ENCODE measurements at places on chromosomes 2 and 18. TPM values are rescaled to one million over a fixed set of nuclear protein-coding genes. Genes with fewer than 3 reads are reported as not detected.

DNA sequence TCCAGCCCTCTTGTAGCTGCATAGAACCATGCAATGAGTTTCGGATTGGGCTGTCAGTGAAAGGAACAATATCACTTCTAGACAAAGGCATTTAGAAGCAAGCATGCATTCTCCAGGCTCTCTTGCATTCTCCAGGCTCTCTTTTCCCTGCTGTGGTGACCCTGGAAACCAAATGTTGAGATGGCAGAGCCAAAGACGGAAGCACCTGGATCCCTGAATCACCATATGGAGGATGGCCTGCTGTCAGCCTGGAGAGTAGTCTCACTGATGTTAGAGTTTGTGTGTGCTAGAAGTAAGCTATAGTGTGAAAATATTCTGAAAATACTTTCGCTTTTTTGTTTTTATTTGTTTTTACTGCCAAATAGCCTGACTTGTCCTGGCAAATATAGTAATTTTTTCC, 203.9 kb downstream of the C1D start:
- no peak for DNase-seq
- H3K27me3 ChIP-seq = no peaks in the 10 kb centered on the region
- no peak overlapping the region for H3K4me3 ChIP-seq
- H3K27ac ChIP-seq = no peak overlapping the region
- H3K4me1 ChIP-seq = no peaks in the 10 kb centered on the region

DNA sequence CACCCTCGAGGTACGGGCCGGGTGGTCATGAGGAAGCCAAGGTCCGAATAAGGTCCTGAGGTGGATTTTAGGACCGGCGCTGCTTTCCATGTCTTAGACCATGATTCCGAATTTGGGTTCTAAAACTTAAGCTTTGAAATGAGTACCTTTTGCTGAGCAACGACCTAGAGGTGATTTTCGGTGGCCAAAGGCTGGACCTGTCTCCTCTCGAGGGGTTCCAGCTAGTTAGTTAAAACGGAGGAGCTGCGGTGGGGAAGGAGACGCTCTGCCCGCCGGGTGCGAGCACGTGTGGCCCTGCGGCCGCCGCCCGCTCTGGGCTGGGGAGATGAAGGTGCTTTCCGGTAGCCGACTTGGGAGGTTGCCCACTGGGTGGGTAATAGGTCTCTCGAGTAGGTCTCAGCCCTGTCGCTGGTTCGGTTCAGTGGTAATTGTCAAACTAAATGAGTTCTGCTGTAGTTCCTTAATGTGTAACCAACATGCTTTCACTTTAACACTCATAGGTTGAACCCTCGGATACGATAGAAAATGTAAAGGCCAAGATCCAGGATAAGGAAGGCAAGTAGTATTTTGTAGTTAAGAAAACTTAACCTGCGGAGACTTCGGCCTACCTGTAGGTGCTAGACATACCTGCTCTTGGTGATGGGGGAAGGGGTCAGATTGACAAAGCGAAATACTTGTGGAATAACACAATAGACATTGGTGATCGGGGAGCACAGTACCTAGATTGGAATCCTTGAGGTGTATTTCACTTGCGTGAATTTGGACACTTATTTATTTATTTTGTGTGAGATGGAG, 572 bp downstream of the RPS27A start:
- peak; percentile 62 for DNase-seq
- H3K36me3 ChIP-seq = peaks cover 24% of the 10 kb centered on the region
- peak overlapping the region; percentile 99 for H3K4me3 ChIP-seq
- peaks cover 42% of the 10 kb centered on the region for H3K4me1 ChIP-seq

- no peaks in the 10 kb centered on the region for H3K27me3 ChIP-seq
- H3K4me1 ChIP-seq = peaks cover 14% of the 10 kb centered on the region
- peak within 1 kb of the TSS; percentile 100 for H3K4me3 ChIP-seq
Observed at GRCh38 chr2:99141110-99142108, at the start of gene C2orf15. Gene C2orf15 (plus strand): TSS chr2:99141707. CDS start chr2:99150559, 8,852 bp downstream.

- H3K4me1 ChIP-seq = no peaks in the 10 kb centered on the region
- no peaks in the 10 kb centered on the region for H3K36me3 ChIP-seq
- H3K4me3 ChIP-seq = no peak within 1 kb of the TSS
- DNase-seq = no peak
Observed at GRCh38 chr2:191846515-191847476, at the start of gene CAVIN2. Gene CAVIN2 (minus strand): TSS chr2:191847088. CDS start chr2:191846925, 163 bp downstream.

GRCh38 chr2:101296371-101296770, 12.1 kb downstream of the RNF149 start:
- H3K27ac ChIP-seq = no peak overlapping the region
- H3K36me3 ChIP-seq = peaks cover 15% of the 10 kb centered on the region
- no peaks in the 10 kb centered on the region for H3K27me3 ChIP-seq

DNA sequence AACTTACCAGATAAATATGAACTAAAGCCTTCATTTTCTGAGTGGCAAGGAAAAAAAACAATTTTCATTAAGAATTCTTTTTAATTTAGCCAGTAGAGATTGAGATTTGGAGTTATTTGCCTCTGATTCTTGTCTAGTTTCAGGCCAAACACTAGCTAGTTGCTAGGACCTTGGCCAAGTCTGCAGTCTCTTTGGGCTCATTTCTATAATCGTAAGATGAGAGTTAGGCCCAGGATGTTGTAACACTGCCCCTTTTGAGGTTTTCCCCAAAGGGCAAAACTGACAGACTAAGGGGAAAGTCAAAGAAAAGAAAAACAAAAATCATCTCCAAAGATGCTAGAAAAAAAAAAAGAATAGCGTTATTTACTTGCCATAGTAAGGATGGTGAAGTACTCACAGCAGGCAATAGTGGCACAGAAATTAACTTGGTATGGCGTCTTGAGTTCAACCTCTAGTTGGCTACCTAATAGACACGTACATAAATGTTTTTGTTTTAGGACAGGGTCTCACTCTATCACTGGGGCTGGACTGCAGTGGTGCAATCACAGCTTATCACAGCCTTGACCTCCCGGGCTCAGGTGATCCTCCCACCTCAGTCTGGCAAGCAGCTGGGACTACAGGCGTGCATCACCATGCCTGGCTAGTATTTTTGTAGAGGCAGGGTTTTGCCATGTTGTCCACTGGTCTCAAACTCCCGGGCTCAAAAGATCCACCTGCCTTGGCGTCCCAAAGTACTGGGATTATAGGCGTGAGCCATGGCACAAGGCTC, 23.0 kb upstream of the ADAM17 start:
- H3K36me3 ChIP-seq = peaks cover 3% of the 10 kb centered on the region
- no peaks in the 10 kb centered on the region for H3K4me1 ChIP-seq
- no peaks in the 10 kb centered on the region for H3K27me3 ChIP-seq
- no peak overlapping the region for H3K4me3 ChIP-seq
- DNase-seq = no peak

- no peaks in the 10 kb centered on the region for H3K27me3 ChIP-seq
- DNase-seq = no peak
- H3K4me3 ChIP-seq = no peak overlapping the region
- H3K27ac ChIP-seq = no peak overlapping the region
- H3K36me3 ChIP-seq = no peaks in the 10 kb centered on the region
- no peaks in the 10 kb centered on the region for H3K4me1 ChIP-seq
Observed at GRCh38 chr2:95377216-95378123, 25.0 kb upstream of the FAHD2A start.

- no peaks in the 10 kb centered on the region for H3K4me1 ChIP-seq
- no peaks in the 10 kb centered on the region for H3K36me3 ChIP-seq
- no peak overlapping the region for H3K27ac ChIP-seq
- no peak for DNase-seq
- no peaks in the 10 kb centered on the region for H3K27me3 ChIP-seq
Observed at GRCh38 chr2:153818242-153818641, 53.5 kb upstream of the GALNT13 start.

DNA sequence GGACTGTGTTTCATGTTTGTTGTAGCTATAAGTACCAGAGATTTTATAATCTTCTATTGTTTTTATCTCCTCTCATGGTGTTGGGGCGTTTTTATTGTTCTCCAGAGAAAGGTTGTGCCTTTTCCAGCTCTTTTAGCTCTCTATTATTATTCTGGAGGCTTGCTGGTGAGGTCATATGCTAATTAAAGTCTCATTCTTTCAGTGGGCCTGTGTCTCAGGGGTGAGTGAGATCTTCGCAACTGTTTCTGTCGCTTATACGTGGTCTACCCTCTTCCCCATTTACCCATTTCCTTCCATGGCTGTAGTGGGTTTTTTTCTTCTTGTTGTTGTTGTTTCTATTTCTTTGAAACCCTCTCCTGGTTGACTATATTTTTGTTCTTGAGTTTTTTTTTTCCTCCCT, 584.9 kb downstream of the TMEM182 start:
- no peak overlapping the region for H3K4me3 ChIP-seq
- H3K27me3 ChIP-seq = no peaks in the 10 kb centered on the region
- no peak for DNase-seq

DNA sequence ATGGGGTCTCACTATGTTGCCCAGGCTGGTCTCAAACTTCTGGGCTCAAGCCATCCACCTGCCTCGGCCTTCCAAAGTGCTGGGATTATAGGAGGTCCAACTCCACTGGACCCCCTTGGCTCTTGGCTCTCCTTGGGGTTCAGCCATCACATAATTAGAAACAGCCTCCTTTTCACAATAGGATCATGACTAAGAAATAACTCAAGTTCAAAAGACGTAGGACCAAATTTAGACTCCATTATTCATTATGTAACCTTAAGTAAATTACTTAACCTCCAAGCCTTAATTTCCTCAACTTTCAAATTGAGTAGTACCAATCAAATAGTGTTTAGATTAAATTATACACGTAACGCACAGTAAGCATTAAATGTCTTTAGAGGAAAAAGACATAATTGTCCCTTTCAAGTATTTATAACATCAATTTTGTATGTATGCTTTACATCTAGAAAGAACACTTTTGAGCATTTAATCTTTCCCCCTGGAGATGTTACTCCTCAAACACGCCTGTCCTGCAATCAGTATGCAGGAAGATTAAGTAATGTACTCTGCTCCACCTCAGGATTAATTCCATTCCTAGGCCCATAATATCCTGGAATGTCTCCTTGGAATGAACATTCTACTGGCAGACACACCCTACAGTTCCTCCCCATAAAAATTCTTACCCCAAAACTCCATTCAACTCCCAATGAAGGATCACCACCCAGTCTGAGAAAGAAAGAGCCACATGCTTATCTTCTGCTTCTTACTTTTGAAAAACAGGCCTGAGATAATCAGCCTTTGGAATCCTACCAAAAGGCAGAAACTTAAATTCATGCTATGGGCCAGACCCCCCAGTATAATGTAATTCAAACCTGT, 49.1 kb downstream of the COBLL1 start:
- H3K4me1 ChIP-seq = no peaks in the 10 kb centered on the region
- no peak overlapping the region for H3K27ac ChIP-seq
- no peak overlapping the region for H3K4me3 ChIP-seq
- DNase-seq = no peak

GRCh38 chr2:150710916-150711315, 223.4 kb upstream of the RND3 start:
- no peaks in the 10 kb centered on the region for H3K36me3 ChIP-seq
- no peak overlapping the region for H3K27ac ChIP-seq
- no peak overlapping the region for H3K4me3 ChIP-seq
- no peak for DNase-seq
- no peaks in the 10 kb centered on the region for H3K27me3 ChIP-seq
- H3K4me1 ChIP-seq = no peaks in the 10 kb centered on the region

GRCh38 chr2:48483506-48483905, 46.4 kb upstream of the STON1 start:
- no peak for DNase-seq
- no peak overlapping the region for H3K4me3 ChIP-seq
- H3K27me3 ChIP-seq = no peaks in the 10 kb centered on the region
- peaks cover 37% of the 10 kb centered on the region for H3K36me3 ChIP-seq
- no peak overlapping the region for H3K27ac ChIP-seq

- H3K27ac ChIP-seq = no peak overlapping the region
- no peaks in the 10 kb centered on the region for H3K4me1 ChIP-seq
- no peaks in the 10 kb centered on the region for H3K36me3 ChIP-seq
- H3K27me3 ChIP-seq = no peaks in the 10 kb centered on the region
- H3K4me3 ChIP-seq = no peak overlapping the region
Observed at GRCh38 chr2:19819097-19820065, 82.4 kb downstream of the TTC32 start.

DNA sequence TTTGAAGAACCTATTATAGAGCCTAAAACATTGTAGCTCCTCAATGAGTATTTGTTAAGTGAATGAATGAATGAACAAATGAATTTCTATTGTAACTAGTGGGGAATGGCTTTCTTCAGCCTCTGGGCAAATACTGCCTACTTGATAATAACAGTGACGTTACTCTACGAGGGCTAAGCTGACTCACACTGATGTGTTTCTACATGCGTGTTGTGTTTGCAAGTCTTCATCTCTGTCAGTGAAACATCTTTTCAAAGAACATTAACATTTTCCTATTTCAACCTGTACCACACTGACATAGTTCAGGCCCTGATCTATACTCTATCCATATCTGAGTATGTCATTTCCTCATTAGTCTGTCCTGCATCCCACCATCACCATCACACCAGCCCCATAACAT, 319.9 kb upstream of the ACVR2A start:
- H3K27me3 ChIP-seq = no peaks in the 10 kb centered on the region
- no peaks in the 10 kb centered on the region for H3K36me3 ChIP-seq
- peaks cover 9% of the 10 kb centered on the region for H3K4me1 ChIP-seq
- no peak for DNase-seq
- no peak overlapping the region for H3K27ac ChIP-seq
- no peak overlapping the region for H3K4me3 ChIP-seq

- H3K36me3 ChIP-seq = no peaks in the 10 kb centered on the region
- no peak overlapping the region for H3K27ac ChIP-seq
- H3K27me3 ChIP-seq = no peaks in the 10 kb centered on the region
- H3K4me1 ChIP-seq = no peaks in the 10 kb centered on the region
Observed at GRCh38 chr18:24227977-24228666, 89.3 kb downstream of the CABYR start.

DNA sequence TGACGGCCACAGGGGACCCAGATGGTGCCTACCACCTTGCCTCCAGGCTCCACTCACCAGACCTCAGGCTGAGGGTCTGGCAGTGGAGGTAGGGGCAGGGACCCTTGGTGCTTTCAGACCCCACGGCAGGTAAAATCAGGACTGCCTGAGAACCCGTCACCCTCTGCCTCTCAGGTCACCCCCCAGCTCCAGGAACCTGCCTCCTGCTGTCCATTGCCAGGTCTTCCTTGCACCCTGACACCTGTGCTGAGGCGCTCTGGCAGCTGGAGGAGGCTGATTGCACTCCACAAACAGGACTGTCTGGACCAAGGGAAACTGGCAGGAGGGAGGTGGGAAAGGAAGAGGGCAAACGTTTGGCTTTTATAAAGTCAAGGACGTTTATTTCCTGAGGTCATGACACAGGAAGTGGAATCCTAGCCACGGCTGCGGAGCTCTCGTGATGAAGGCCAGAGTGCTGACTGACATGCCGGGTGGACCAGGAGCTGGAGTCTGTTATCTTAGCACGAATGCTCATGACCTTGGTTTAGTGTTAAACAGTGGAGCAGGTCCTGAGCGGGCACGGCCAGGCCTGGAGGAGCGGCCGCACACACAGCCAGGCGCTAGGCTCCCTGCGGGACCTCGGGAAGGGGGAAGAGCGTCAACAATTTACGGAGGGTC, 40.5 kb downstream of the ANO7 start:
- no peaks in the 10 kb centered on the region for H3K4me1 ChIP-seq
- H3K36me3 ChIP-seq = peaks cover 43% of the 10 kb centered on the region
- no peaks in the 10 kb centered on the region for H3K27me3 ChIP-seq
- no peak overlapping the region for H3K4me3 ChIP-seq

GRCh38 chr2:218482651-218483050, 63.7 kb downstream of the VIL1 start:
- no peak overlapping the region for H3K4me3 ChIP-seq
- H3K27me3 ChIP-seq = no peaks in the 10 kb centered on the region

GRCh38 chr2:212672186-212672585, 133.6 kb upstream of the ERBB4 start:
- H3K36me3 ChIP-seq = no peaks in the 10 kb centered on the region
- no peak overlapping the region for H3K4me3 ChIP-seq
- DNase-seq = no peak

The GPR39 gene
- not detected for total RNA-seq

The BMP10 gene
- total RNA-seq = not detected

The MAP3K19 gene
- total RNA-seq = not detected

The UBE2E3 gene
- 38.0 TPM for total RNA-seq

The RGPD4 gene
- total RNA-seq = 0.64 TPM

The TLX2 gene
- total RNA-seq = 0.37 TPM

The UGT1A10 gene
- total RNA-seq = not detected

The KLHL41 gene
- total RNA-seq = 0.22 TPM

The IL1RL1 gene
- total RNA-seq = 0.35 TPM

Data from CD8-positive, alpha-beta memory T cell (primary cell).